Breast epithelium (tissue), 4 donors: ENCODE measurements at places on chromosomes 2 and 18. TPM values are rescaled to one million over a fixed set of nuclear protein-coding genes. Genes with fewer than 3 reads are reported as not detected.

DNA sequence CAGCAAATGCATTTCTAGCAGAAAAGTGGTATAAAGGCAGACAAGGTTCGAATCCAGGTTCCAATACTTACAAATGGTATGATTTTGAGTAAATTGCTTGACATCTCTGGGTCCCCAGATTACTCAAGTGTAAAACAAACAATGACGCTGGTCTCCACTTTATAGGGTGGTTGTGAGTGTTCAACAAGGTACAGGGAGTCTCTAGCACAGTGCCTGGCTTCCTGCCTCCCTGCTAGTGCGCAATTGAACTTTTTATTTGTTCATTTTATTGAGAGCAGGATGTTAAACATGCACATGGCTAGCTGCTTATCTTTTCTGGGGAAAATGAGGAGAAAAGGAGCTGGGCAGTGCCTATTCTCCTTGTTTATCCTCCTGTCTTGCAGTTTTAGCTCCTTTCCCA, 74.9 kb upstream of the MYL1 start:
- DNase-seq, result no peak

DNA sequence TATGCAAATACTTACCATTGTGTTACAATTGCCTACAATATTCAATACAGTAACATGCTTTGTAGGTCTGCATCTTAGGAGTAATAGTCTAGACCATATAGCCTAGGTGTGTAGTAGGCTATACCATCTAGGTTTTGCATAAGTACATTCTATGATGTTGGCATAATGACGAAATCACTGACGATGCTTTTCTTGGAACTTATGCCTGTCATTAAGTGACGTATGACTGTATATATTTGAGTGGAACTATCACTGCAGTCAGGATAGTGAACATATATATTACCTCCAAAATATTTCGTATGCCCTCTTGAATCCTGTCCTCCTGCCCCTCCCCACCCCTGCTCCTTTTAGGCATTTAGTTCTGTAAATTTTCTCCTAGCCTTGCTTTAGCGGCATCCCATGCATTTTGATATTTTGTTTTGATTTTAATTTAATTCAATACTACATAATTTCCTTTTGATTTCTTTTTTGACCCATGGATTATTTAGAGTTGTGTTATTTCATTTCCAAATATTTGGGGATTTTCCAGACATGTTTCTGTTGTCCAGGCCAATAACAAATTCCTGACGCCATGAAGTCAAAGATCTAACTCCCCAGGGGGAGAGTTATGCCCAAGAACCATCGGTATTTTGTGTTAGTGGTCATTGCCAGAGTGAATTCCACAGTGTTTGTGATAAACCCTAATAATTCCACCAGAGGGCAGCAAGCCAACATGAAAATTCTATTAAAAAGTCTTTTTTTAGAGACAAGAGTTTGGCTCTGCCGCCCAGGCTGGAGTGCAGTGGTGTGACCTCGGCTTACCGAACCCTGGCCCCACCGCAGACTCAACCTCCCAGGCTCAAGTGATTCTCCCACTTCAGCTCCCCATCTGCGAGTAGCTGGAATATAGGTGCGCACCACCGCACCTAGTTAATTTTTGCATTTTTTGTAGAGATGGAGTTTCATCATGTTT, 24.2 kb upstream of the CASP8 start:
- peak; percentile 28 for DNase-seq

- no peak for DNase-seq
These were observed 15.4 kb downstream of the ACOXL start for GRCh38 chr2:110747522-110748488.

PLA2R1 gene
- 12.5 TPM for total RNA-seq

- no peak for DNase-seq
These were observed 73.8 kb upstream of the FAM98A start for GRCh38 chr2:33672896-33673295.

GRCh38 chr2:232982926-232983668, 30.0 kb downstream of the NGEF start:
- no peak for DNase-seq

KIAA2012 gene
- total RNA-seq, result not detected

TMEM247 gene
- not detected for total RNA-seq

DNA sequence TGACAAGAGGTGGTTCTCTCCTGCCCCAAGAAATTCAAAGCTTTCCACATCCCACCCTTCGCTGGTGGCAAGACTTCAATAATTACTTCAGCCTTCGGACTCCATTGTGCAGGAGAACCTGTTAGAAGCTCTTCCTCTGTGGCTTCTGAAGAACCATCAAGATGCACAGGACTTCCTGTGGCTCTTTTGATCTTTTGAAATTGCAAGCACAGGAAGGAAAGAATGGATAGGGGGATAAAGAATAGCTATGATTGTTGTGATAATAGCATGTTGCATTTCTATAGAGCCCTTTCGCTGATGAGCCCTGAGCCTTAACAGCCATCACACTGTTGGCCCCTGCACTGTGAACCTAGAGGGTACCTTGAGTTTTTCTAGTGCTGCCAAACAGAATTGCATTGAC, 7.4 kb downstream of the EPAS1 start:
- no peak for DNase-seq

TMEM178A gene
- 1.9 TPM for total RNA-seq

CREG2 gene
- not detected for total RNA-seq

GRCh38 chr2:453132-453531, 165.2 kb upstream of the ALKAL2 start:
- DNase-seq, result no peak

DNA sequence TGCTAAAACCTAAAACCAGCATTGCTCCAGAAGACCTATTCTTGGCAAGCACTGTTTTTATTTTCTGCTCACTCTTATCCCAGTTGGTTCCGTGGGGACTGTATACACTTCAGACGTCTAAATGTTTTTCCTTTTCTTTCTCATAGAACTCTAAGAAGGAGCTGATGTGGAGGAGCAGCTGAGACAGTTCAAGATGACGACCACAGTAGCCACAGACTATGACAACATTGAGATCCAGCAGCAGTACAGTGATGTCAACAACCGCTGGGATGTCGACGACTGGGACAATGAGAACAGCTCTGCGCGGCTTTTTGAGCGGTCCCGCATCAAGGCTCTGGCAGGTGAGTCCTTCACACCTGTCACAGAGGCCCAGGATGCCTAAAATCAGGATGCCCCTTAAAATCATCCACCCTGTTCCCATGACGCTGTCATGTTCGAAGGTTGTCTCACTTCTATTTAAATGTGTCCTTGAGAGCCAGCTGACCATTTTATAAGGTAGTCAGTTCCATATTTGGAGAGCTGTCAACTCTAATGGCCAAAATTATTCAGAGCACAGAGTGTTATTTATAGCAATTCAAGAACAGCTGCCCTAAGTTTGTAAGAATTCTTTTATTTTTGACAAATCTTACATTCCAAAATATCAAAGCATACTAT, 70.2 kb downstream of the SPTBN1 start:
- no peak for DNase-seq

CKAP2L gene
- total RNA-seq, result not detected

ACTR1B gene
- 61.9 TPM for total RNA-seq

DNA sequence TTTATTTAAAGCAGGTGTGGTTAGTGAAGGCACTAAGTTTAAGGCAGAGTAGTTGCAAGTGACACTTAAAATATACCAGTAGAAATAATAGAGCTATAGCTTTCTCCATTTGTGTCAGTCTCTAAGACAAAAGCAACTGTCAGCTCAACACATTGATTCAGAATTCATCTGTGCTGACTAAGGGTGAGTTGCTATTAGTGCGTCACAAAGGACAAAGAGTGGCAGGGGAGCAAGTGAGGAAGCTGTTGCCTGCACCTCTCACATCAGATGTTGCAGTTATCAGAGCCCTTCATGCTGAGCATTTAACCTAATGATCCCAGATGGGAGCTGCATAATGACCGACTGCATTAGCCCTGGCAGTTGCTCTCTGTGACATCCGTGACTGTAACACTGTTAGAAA, 138.6 kb downstream of the DTNA start:
- DNase-seq, result no peak

- no peak for DNase-seq
These were observed 160.8 kb upstream of the AGAP1 start for GRCh38 chr2:235333076-235333475.

- DNase-seq, result no peak
These were observed 84.6 kb downstream of the MTA3 start for GRCh38 chr2:42653039-42653438.

DNA sequence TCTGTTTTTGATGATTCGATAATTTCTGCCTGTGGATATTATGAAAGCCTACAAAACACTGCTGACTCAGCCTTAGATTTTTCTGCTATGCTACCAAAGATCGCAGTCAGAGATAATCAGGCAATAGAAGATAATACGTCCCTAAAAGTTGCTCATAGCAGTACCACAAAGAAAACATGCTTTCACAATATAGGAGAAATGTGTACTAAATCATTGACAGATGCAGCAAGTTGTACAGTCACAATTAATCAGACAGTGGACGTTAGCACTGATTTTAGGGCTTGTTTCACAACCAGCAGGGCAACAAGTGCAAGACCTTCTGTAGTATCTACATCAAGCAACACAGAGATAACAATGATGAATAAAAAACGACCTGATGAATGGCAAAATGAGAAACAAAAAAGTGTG, 19.5 kb downstream of the RBM44 start:
- DNase-seq, result no peak

DCTN1 gene
- 125 TPM for total RNA-seq

GRCh38 chr2:6297238-6297637, 568.5 kb downstream of the CMPK2 start:
- DNase-seq, result no peak

GRCh38 chr18:64118406-64118805, 30.5 kb downstream of the LINC00305 start:
- DNase-seq, result no peak

DNA sequence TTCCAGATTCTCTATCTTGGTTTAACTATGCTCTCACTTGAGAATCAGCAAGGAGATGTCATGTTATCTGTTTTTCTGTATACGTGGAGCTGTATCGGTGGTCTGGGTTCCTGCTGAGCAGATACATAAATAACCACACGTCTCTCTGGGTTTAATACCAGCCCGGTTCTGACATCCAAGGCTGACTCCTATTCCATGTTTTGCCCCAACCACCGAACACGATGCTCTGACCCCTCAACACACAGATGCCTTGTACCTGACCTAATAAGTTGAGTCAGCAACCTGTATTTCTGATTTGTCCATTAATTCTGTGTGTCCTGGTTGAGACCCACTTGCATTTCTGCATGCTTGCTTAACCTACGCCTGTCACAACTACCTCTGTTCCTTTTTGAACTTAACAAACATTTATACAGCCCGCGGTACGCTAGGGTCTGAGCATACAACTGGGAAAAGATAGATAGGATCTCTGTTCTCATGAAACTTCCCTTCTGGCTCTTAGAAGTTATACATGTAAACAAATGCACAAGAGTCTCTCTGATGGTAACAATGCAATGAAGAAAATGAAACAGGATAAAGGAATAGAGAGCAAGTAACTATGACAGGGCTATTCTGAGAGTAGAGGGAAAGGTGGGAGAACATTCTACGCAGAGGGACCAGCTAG, 480.4 kb downstream of the PARD3B start:
- no peak for DNase-seq

DNA sequence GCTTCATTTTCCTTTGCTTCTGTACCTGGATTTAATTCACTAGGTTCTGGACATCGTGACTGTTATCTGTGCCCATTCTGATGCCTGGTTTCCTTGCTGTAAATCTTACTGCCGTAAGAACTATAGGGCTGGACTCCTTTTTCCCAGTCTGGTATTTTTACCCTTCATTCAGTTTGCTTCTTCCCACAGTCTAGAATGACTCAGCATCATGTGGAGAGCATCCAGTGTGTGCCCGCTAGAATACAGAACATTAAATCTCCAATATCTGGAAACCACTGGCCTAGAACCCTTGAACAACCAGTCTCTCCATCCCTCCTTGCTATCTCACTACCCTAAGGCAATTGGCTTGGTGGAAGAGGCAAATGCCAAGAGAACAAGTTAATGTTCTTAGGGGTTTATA, 1075.4 kb upstream of the ZEB2 start:
- DNase-seq, result no peak

PAIP2B gene
- 9.0 TPM for total RNA-seq

DNA sequence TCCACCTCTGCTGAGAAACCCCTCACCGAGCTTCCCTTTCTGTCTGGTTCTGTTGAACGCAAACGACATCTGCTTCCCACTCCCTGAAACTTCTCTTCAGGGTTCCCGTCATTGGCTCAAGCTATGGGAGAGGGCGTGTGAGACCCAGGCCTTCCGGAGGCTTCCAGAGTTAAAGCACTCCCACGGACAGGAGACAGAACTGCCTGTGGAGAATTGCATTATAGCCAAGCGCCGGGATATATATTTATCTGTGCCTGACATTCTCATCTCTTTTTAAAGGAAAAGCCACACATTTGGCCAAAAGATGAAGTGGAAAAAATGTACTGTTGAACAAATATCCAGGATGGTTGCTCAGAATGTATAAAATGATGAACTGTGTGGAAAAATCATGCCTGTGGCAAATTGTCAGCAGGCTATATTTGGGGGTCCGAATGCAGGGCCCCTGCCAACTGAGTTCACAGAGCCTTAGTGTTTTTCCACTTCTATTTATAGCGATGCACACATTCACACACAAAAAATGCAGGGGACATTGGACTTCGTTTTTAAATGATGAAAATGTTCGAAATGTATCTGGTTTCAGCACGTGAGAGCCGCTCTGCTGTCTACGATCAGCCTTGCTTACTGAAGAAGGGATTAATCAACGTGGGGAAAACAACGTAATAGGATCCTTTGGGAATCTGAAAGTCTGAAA, 59.5 kb downstream of the E2F6 start:
- DNase-seq, result no peak

GRCh38 chr2:98801286-98801685, 70.4 kb upstream of the MGAT4A start:
- no peak for DNase-seq

KRTCAP3 gene
- 31.2 TPM for total RNA-seq

GRCh38 chr2:210445116-210445707, 31.3 kb downstream of the LANCL1 start:
- no peak for DNase-seq

- DNase-seq, result no peak
These were observed 1.9 kb downstream of the AFTPH start for GRCh38 chr2:64526034-64526433.

EDAR gene
- total RNA-seq, result not detected

- DNase-seq, result no peak
These were observed 5.4 kb upstream of the SATB2 start for GRCh38 chr2:199462956-199463692.

- no peak for DNase-seq
These were observed 23.2 kb upstream of the NPC1 start for GRCh38 chr18:23609390-23610023.

- DNase-seq, result no peak
These were observed 56.3 kb downstream of the MARCHF4 start for GRCh38 chr2:216315802-216316603.
